NCI-H2081 treated with DMSO at 0.1 percent for 48 hours (cell line): ENCODE measurements at places on chromosomes 13 and 19.

GRCh38 chr19:15297416-15298224 is 34.7 kb downstream of the BRD4 start:
- no peak for DNase-seq

DNA sequence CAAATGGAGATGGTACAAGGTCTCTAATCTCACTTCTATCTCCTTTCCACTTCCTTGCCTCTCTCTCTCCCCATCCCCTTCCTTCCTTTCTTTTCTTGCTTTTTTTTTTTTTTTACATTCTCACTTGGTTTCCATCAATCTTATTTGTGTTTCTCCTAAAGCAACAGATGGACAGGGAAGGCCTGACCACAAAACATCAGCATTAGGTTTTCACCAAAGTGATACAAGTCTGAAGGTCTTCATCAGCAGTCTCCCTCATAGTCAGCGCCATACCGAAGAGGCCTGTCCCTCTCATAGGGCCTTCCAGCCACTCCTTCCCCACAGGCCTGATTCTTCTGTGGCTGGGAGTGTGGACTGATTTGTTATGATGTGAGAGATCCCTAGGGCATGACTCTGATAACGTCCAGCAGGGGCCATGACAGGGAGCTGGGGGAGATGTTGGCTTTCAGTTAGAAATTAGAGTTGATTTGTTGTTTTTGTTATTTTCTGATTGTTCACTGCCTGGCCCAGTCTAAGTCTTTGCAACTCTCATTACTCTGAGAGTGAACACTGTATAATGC is 158.7 kb downstream of the SLC7A1 start:
- DNase-seq: no peak

- DNase-seq: no peak
Measured at GRCh38 chr19:16148443-16149229, 5.2 kb downstream of the HSH2D start.

GRCh38 chr13:74210693-74211393 is 76.6 kb upstream of the KLF12 start:
- DNase-seq: no peak

GRCh38 chr13:48296528-48296927 is 7.0 kb upstream of the RB1 start:
- DNase-seq: no peak

DNA sequence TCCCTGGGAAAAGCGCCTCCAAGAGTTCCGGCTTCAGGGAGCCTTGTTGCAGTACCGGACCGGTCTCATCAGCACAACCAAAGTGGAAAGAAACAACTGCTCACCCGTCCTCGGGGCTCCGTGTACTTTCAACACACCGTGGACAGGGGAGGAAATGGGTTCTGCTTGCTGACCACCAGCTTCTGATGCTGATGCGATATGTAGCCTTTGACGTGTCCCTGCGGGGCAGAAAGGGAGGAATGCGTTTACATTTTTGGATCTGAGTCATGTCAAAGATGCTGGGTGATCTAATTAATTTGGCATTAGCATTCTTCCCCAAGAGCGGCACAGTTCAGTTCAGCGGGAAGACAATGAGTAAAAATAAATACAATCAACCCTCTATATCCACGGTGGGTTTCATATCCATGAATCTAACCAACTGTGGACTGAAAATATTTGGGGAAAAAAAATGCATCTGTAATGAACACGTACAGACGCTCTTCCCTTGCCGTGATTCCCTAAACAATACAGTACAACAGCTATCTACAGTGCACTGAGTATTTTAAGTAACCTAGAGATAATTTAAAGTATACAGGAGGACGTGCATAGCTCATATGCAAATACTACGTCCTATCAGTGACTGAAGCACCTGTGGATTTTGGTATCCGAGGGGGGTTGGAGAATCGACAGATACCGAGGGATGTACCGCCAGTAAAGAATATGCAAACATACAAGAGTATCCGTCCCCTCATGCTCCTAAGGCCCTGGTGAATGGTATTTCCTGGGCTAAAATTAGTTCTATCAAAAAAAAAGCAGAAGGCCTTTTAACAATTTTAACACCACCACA is 19.8 kb downstream of the PROZ start:
- no peak for DNase-seq

- no peak for DNase-seq
Measured at GRCh38 chr13:83839146-83839545, 43.1 kb downstream of the SLITRK1 start.

GRCh38 chr13:36108342-36108741 is 22.8 kb downstream of the DCLK1 start:
- no peak for DNase-seq

DNA sequence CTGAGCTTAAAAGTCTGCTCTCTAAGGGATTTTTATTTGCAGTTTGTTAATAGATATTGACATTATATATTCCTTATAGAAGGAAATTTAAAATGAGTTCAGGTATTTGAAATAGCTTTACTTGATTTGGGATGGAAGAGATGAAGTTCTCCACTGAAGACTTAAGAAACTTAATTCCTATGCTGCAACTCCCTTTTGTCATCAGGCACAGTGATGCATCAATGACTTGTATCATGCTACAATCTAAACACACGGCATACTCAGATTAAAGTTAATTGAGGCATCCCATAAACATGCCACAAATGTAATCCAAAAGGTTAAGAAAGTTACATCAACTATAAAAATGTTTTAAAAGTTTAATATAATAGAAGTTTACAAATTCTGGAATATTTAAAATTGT is 109.0 kb downstream of the STARD13 start:
- no peak for DNase-seq

DNA sequence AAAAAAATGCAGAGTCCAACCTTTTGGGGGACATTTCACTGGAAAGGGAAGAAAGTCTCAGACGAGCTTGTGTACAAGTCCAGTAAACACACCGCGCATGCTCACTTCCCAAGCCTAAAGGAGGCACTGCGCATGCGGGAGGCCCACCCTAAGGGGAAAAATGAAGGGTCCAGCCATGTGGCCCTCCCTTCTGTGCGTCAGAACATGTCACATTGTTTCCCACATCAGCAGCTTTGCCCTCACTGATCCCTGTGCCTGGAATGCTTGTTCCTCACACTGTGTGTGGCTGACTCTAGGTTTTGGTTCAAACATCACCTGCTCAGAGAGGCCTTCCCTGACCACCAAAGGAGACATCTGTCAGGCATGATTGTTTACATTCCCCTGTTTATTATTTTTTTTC is 4.4 kb downstream of the ELSPBP1 start:
- no peak for DNase-seq
